ENCODE measurements at places on chromosomes 1 and 21. TPM values are rescaled to one million over a fixed set of nuclear protein-coding genes. Genes with fewer than 3 reads are reported as not detected.

Gene PRPF38B
- total RNA-seq = 13.8 TPM

Gene IL10
- not detected for total RNA-seq

Gene PCP4L1
- total RNA-seq = 3.0 TPM

Gene LCA5L
- total RNA-seq = 0.49 TPM

Gene GPR3
- total RNA-seq = 0.25 TPM

Gene TSPEAR
- total RNA-seq = not detected

Gene DIRAS3
- 4.2 TPM for total RNA-seq

Gene C2CD4D
- total RNA-seq = not detected

Gene OR6K3
- total RNA-seq = not detected

Gene ANKRD65
- total RNA-seq = 0.49 TPM

Gene KCNC4
- total RNA-seq = 4.2 TPM

Gene CFHR1
- total RNA-seq = 0.25 TPM

Gene PRAMEF17
- not detected for total RNA-seq

Gene UBE2U
- not detected for total RNA-seq

Gene CTSE
- total RNA-seq = 0.25 TPM

Gene AKR7A3
- 1.7 TPM for total RNA-seq

Gene SLAMF1
- total RNA-seq = not detected

Gene ADGRL2
- total RNA-seq = 72.8 TPM

Gene CIART
- 1.7 TPM for total RNA-seq

Gene TMEM69
- total RNA-seq = 13.8 TPM

Gene SAMSN1
- 2.7 TPM for total RNA-seq

Gene BCL2L15
- total RNA-seq = 0.74 TPM

Gene OR2G6
- not detected for total RNA-seq

Gene GJA5
- 0.98 TPM for total RNA-seq

Gene EXTL1
- 0.98 TPM for total RNA-seq

Gene SMPDL3B
- 0.25 TPM for total RNA-seq

Gene RGS13
- not detected for total RNA-seq

Gene ARHGAP30
- total RNA-seq = 0.49 TPM

Gene DVL1
- total RNA-seq = 43.3 TPM

Gene LIN9
- 15.2 TPM for total RNA-seq

Gene HMCN1
- total RNA-seq = 2.7 TPM

Gene BRDT
- total RNA-seq = not detected

Gene CCDC17
- 0.25 TPM for total RNA-seq

Gene VCAM1
- 19.9 TPM for total RNA-seq

Gene DMRTB1
- total RNA-seq = not detected

Gene FCGR3B
- 0.25 TPM for total RNA-seq

Gene IRF6
- 0.25 TPM for total RNA-seq

Gene ST6GALNAC3
- 11.6 TPM for total RNA-seq

Gene LIX1L
- 22.4 TPM for total RNA-seq

Gene FAM177B
- not detected for total RNA-seq

Gene CD58
- 4.7 TPM for total RNA-seq

Gene ASCL5
- total RNA-seq = not detected

Gene ARTN
- total RNA-seq = 0.49 TPM

Gene TTC24
- total RNA-seq = not detected

Gene CROCC
- 20.7 TPM for total RNA-seq

Gene ERRFI1
- 10.3 TPM for total RNA-seq

Gene OR2L2
- total RNA-seq = under 0.01 TPM

Gene NPR1
- 0.49 TPM for total RNA-seq

Gene LGR6
- total RNA-seq = 0.49 TPM

Gene ZNF672
- 11.1 TPM for total RNA-seq

Gene RHBG
- total RNA-seq = not detected

Gene IL19
- not detected for total RNA-seq

Gene VANGL2
- 19.4 TPM for total RNA-seq

Gene LCE1F
- total RNA-seq = not detected

Gene GBP4
- 1.2 TPM for total RNA-seq

Gene SPRR3
- not detected for total RNA-seq
